ENCODE measurements at places on chromosomes 2 and 18. TPM values are rescaled to one million over a fixed set of nuclear protein-coding genes. Genes with fewer than 3 reads are reported as not detected.

GRCh38 chr2:44969936-44970335, 28.4 kb downstream of the SIX3 start:
- no peak for DNase-seq

RND3 gene
- total RNA-seq: 39.7 TPM

DNA sequence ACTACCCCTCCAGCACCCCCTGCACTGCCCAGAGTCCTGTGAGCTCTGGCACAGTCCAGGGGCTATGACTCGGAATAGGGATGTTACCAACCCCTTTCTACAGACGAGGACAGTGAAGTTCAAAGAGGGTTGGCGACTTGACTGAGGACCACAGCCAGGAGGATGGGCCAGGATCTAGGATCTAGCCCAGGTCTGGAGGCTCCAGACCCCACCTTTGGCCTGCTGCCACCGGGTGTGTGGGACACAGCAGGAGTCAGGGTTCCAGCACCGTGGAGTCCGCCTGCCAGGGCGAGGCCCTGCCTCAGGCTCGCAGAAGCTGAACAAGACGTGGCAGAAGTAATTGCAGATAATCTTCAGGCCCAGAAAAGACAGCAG, 37.9 kb upstream of the GPC1 start:
- no peak for DNase-seq

DNA sequence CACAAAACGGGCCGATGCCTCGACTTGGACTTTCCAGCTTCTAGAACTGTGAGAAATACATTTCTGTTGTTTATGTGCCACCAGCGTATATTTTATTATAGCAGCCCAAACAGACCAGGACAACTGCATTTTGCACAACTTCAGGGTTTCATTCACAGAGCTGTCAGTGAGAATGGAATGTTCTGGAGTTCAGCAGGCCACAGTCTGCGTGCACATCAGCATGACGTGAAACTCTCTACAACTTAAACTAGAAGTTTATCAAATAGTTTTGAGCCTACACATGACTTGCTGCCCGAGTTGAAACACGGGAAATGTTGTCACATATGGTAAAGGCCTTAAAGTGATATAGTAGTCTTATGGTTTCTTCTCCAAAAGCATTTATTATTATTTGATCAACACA, 3.9 kb upstream of the TRIB2 start:
- no peak for DNase-seq

CNDP1 gene
- 4.0 TPM for total RNA-seq

DNA sequence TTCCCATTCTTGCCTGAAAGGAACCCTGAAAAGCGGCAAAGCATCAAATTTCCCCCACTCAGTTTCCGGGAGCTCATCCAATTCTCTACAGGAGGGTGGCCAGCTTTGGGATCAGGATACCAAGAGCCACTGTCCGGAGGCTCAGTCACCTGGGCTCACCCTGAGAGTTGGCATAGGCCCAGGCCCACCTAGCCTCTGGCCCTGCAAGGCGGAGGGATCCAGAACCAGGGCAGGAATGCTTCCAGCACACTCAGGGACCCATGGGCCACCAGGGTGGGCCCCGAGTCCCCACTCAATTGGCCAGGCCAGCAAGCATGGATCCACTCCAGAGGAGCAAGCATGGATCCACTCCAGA, 432.9 kb upstream of the MYT1L start:
- DNase-seq: no peak

- DNase-seq: no peak
These were observed 73.0 kb upstream of the RGPD5 start for GRCh38 chr2:109721135-109721534.
